Smooth muscle cell of the coronary artery (primary cell): ENCODE measurements at places on chromosomes 12 and 14. TPM values are rescaled to one million over a fixed set of nuclear protein-coding genes. Genes with fewer than 3 reads are reported as not detected.

The TAC3 gene
- not detected in 2 replicates for total RNA-seq

The SVOP gene
- not detected in 2 replicates for total RNA-seq

The COX8C gene
- not detected in 2 replicates for total RNA-seq

The ZDHHC22 gene
- total RNA-seq, result not detected in 2 replicates

The TPI1 gene
- 1,121 and 1,519 TPM in 2 replicates for total RNA-seq

The GPR84 gene
- total RNA-seq, result not detected in 2 replicates

The SOAT2 gene
- not detected in 2 replicates for total RNA-seq

The TRHDE gene
- total RNA-seq, result 0.38 TPM in 1 of 2 replicates, not detected in the other

The TPH2 gene
- not detected in 2 replicates for total RNA-seq

The NFE2 gene
- 0.12 TPM in 1 of 2 replicates, not detected in the other for total RNA-seq

The ADAM21 gene
- total RNA-seq, result 0.23 and 0.75 TPM in 2 replicates

The MYO1H gene
- not detected in 2 replicates for total RNA-seq

The FOXA1 gene
- total RNA-seq, result not detected in 2 replicates

The TBC1D30 gene
- 0.08 and 0.47 TPM in 2 replicates for total RNA-seq

The HSPA2 gene
- 2.9 and 5.4 TPM in 2 replicates for total RNA-seq

The KRT75 gene
- total RNA-seq, result not detected in 2 replicates

The SERPINA1 gene
- total RNA-seq, result 0.08 TPM in 1 of 2 replicates, not detected in the other

The GDF3 gene
- not detected in 2 replicates for total RNA-seq

The PKP2 gene
- total RNA-seq, result 0.35 and 2.3 TPM in 2 replicates

The ABCD2 gene
- total RNA-seq, result under 0.01 and 0.12 TPM in 2 replicates

The ADIPOR2 gene
- total RNA-seq, result 26.9 and 32.4 TPM in 2 replicates

The DLGAP5 gene
- 0.23 and 9.2 TPM in 2 replicates for total RNA-seq

The TC2N gene
- total RNA-seq, result 0.08 and 0.12 TPM in 2 replicates

The ANO2 gene
- total RNA-seq, result 0.82 TPM in 1 of 2 replicates, not detected in the other

The CLEC4A gene
- 0.23 TPM in 1 of 2 replicates, not detected in the other for total RNA-seq

The C12orf42 gene
- not detected in 2 replicates for total RNA-seq

The DNAJC22 gene
- under 0.01 and 5.9 TPM in 2 replicates for total RNA-seq

The CNTN1 gene
- 3.6 and 18.5 TPM in 2 replicates for total RNA-seq

The RNU4-1 gene
- total RNA-seq, result under 0.01 and 55.9 TPM in 2 replicates

The MMP17 gene
- 9.1 and 9.5 TPM in 2 replicates for total RNA-seq

The TSPAN8 gene
- 0.35 and 154 TPM in 2 replicates for total RNA-seq

The OAS1 gene
- 2.3 and 5.4 TPM in 2 replicates for total RNA-seq

The RNASE3 gene
- total RNA-seq, result not detected in 2 replicates

The CCDC175 gene
- not detected in 2 replicates for total RNA-seq

The HAL gene
- total RNA-seq, result under 0.01 and 0.47 TPM in 2 replicates

The PCNX1 gene
- 29.1 and 35.2 TPM in 2 replicates for total RNA-seq
